ENCODE measurements at places on chromosomes 5 and 9. TPM values are rescaled to one million over a fixed set of nuclear protein-coding genes. Genes with fewer than 3 reads are reported as not detected.

The FCN1 gene
- total RNA-seq = 1.2 TPM

GRCh38 chr9:26949637-26950069 lies 2.6 kb upstream of the PLAA start:
- no peak for DNase-seq

The TSSK1B gene
- 0.06 TPM for total RNA-seq

DNA sequence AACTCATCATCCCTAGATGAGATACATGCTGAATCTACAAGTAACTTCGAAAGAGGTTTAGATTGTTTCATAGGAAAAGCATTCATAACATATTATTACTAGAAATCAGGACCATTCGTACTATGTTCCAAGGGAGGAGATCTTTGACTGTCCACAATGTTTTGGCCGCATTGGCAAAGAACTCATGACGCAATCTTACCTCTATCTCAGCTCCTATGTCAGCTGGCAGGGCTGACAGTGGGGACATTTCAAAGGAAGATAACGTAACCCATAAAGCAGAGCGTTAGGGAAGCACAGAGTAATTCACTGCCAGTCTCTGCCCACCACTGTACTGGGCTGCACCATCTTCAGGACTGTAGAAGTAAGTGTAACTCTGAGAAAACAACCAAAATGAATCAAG lies 69.7 kb downstream of the EFNA5 start:
- no peak for DNase-seq

The TCERG1 gene
- 77.9 TPM for total RNA-seq

DNA sequence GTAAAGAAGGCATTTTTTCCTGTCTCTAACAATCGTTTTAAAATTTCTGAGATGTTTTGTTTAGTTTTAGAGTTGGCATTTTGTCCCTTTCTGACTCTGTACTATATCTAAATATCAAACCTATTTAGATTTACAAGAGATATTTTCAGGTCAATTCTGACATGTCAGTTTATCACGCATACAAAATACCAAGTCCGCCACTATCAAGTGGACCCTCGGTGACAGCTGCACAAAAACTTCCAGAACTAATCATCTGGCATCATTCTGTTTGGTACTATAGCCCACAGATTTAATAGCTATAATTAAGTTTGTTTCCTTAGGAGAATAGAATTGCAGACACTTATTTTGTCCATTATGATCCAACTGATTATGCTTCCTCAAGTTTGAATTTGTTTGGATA lies 1278.2 kb downstream of the CDH12 start:
- no peak for DNase-seq

The SHOC1 gene
- not detected for total RNA-seq

DNA sequence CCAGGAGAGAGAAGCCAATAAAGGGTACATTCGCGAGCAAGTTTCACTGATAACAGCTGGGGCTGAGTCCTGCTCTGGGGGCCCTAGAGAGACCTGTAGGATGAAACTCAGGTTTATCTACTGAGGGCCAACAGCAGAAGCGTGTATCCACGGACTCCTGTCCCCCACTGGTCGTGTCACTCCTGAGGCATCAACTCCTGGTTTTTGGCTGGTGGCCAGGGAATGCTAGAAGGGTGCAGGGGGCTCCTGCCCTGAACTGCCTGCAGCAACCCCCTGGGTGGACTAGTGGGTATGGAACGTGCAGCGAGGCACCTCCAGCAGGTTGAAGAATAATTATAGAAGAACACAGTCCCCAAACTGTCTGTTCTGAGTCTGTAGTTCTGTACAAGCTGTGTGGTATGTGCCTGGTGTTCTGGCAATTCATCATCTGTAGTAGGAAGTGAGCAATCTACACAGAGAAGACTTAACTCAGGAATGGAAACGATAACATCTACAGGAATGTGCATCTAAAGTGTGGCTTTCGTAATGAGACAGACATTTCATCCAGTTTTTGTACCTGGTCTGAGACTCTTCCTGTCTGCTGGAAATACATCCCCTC lies 64.5 kb upstream of the GNA14 start:
- no peak for DNase-seq

GRCh38 chr9:6277417-6277816 lies 50.8 kb upstream of the TPD52L3 start:
- DNase-seq = no peak

DNA sequence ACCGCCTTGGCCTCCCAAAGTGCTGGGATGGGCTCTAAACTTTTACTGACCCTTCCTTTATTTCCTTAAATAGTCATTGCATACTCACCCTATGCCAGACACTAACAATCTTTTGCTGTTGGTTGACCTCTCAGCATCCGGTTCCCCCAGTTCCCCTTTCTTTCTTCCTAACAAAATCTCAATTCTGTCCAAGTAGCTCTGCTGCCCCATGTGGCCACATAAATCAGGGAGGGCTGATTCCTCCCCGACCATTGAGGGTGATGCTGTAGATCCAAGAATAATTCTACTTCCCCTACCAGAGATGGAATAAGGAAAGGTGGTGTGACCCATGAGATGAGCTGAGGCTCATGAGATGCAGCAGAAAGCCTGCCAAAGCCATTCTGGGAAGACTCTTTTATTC lies 315.3 kb upstream of the MSX2 start:
- no peak for DNase-seq

DNA sequence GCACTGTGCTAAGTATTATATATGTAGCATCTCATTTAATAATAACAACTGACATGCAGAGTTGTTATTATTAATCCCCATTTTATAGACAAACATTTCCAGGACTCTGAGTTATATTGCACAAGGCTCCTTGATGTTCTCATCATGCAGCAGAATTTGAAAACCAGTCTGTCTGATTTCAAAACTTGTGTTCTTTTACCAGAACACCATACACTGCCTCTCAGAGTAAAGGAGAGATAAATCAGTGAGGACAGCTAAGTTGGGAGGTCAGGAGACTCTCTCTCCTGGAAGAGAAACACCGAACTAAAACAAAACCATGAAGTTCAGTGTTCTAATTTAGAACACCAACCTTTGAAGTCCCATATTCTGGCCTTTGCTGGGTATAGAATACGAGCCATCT lies 92.7 kb upstream of the TNC start:
- DNase-seq = no peak

GRCh38 chr5:73768-74502 lies 18.0 kb upstream of the PLEKHG4B start:
- no peak for DNase-seq

The LTC4S gene
- 6.2 TPM for total RNA-seq

DNA sequence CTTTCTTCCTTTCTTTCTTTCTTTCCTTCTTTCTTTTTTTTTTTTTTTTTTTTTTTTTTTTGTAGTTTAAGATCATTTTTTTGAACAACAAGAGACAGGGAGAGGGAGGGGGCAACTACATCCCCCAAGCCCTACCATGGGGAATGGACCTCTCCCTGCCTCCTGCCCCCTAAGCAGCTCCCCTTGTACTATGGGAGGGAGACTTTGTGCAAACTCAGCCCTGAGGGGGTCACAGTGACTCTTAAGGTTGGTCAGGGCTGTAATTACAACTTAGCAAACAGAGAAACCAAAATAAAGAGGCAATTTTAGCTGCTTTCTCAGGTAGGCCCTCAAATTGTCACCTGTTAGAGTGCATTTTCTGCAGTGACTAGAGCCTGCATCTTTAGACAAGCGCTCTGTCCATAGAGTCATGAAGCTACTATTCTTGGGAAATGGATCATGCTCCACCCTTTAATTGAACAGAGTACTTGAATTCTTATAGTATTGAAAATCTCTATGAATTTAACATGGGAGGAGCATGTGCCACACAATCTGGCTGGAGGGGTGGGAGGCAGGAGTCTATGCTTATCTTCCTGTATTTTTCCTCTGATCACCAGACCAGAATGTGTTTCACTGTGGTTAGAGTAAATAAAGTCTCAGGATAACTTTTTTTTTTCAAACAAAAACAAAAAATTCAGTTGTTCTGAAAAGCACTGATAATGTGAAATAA lies 24.3 kb upstream of the PIK3R1 start:
- DNase-seq = no peak

DNA sequence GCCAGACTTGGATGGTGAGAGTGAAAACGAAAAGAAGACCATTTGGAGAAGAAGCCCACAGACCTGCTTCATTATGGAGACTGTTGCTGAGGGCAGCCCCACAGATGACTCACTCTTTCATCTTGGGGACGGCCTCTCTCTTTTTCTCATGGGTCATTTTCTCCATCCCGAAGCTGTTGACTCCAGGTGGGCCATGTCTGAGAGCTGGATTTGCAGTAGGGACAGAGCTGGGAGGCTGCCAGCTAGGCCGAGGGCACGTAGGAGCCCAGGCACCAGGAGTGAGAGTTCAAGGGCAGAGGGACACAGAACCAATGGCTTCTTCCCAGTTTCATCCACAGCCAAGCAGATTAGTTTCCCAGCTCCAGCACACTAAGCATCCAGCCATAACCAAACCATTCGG lies 92.4 kb downstream of the S1PR3 start:
- DNase-seq = no peak

DNA sequence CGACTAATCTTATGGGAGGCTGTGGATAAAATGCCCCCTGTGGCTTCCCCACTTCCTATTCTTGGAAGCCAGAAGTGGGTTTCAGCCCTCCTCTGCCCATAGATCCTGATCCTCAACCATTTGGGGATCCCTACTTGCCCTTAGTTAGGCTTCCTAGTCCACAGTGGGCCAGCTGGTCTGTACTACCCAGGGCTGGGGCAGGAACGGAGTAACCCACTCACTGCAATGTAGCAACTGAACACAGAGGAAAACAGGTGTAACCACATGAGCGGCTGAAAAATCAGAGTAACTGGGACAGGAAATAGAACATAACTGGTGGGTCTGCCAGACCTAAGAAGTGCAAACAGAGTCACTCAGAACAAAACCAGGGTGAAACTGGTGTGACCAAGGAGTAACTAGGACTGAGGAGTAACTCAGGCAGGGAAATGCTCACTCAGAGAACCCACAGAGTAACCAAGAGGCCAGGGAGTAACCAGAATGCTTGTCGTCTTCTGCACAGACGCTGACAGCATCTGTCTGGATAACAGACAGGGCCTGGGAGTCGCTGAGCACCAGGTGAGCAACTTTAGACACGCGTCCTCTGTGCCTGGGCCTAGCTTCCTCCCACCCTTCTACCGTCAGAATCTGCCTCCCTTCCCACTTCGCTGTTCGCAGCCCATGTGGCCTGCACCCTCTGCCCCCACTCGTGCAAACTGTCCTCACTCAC lies 1.0 kb downstream of the AQP3 start:
- no peak for DNase-seq

DNA sequence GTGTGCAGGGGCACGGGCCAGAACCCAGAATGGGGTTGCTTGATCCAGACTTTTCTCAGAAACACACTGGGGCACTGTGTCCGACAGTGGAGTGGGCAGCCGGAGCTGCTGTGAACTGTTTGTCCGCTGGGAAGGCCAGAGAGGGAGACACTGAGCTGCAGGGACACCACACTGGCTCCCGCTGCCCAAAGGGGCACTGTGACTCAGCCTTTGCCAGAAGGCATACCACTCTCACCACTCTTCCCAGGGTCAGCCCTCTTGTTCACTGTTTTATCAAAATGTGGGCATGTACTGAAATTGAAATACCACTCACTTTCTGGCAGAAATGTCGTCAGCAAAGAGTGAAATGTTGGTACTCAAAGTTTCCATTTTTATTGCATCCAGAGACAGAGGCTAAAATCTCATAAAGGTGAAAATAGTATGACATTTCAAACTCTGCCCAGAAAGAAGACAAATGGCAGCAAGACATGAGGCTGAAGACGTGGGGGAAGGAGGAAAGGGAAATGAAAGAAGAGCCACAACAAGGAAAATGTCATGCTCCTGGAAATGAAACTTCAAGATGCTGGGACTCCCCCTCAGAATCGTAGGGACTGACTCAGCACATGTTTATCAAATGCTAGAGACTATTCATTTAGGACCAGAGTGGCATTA lies 4.5 kb upstream of the IL7R start:
- no peak for DNase-seq

GRCh38 chr9:95820074-95820473 lies 55.4 kb upstream of the ERCC6L2 start:
- no peak for DNase-seq

The AMBP gene
- total RNA-seq = not detected

DNA sequence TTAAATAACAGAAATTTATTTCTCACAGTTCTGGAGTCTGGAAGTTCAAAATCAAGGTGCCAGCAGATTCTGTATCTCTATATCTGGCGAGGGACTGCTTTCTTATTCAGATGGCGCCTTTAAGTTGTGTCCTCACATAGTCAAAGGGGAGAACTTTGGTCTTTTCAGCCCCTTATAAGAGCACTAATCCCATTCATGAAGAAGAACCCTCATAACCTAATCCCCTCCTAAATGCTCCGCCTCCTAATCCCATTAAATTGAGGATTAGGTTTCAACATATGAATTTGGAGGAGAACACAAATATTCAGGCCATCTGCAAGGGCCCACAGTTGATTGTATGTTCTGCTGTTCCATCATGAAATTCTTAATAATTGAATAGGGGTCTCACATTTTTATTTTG lies 10.8 kb upstream of the CCDC152 start:
- no peak for DNase-seq

The SLC28A3 gene
- 3.6 TPM for total RNA-seq

The ERCC8 gene
- total RNA-seq = 26.7 TPM

GRCh38 chr9:84166891-84167290 lies 173.7 kb downstream of the SLC28A3 start:
- no peak for DNase-seq

The ADGRD2 gene
- 0.50 TPM for total RNA-seq

DNA sequence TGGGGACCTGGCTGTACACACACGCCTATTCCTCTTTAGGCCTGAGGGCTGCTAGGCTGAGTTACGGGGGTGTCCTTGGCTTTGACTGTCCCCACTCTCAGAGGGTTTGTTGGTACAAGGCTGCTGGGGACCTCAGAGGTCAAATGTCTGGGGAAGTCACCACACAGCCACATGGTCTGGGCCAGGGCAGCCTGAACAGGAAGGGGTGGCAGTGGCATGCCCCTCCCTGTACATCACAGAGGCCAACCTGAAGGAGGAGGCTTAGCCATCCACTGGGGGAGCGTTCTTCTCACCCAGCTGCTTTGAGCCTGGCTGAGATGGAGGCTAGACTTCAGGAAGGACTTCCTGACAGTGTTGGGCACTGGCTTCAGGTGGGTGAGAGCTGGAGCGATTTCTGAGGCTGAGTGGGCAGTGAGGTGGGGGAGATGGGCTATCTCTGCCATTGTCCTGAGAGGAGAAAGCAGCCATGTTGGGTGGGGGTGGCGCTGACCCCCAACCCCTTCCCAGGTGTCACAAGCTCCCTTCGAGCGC lies 36.3 kb downstream of the CXXC5 start:
- DNase-seq = no peak

DNA sequence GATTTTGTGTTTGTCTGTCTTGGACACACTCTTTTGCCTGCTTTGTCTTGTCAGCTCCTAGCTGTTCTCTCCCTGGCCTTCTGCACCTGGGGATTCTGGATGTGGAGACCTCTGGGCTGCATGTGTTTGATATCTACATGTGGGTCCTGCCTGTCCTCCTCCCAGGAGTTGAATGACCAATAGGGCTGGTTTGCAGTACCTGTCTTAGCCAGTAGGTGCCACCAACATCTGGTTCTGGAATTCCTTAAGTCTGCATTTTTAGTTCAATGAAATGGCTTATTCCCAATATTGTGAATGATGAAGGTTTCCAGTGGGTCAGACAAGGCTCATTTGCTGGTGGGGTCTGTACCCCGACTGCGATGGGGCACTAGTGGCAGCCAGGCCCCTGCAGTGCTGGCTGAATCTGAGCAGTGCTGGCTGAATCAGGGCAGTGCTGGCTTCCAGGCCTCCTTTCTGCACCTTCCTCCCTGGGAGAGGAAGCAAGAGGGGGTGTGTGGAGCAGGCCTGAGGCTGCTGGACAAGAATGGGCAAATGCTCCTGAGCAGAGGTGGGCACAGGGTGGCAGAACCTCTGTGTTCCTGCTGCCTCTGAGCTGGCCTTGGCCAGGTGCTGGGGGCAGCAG lies 73.3 kb downstream of the RXRA start:
- DNase-seq = no peak

Measured in spinal cord (tissue), 10 donors.